HEK293T (cell line): ENCODE measurements at places on chromosomes 12 and 14.

GRCh38 chr14:81831128-81831820, 297.6 kb upstream of the SEL1L start:
- no peak for DNase-seq

DNA sequence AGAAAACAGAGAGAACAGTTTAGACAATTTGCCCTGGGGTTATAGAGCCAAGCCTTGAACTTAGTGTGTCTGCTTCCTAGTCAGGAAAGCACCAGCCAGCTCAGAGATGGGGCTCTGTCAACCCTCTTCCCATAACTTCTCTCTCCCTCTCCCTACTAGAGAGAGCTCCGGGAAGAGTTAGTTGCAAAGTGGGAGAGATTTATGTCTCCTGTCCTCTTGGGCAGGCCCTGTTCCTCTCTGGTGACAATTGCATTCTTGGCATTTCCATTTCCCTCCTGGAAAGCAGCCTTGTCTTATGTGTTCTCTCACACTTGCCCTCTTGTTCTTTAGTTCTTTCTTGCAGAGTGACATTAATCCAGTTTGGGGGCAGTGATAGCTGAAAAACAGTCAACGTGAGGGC, 42.1 kb upstream of the TUNAR start:
- no peak for DNase-seq

- DNase-seq: no peak
Observed at GRCh38 chr14:77347751-77348150, 26.9 kb downstream of the GSTZ1 start.

GRCh38 chr12:51818566-51819300, 29.8 kb downstream of the FIGNL2 start:
- DNase-seq: no peak

- no peak for DNase-seq
Observed at GRCh38 chr14:56581041-56581727, 1.6 kb downstream of the TMEM260 start.
